A549 treated with DMSO at 1 μM for 4 hours (cell line): ENCODE measurements at places on chromosomes 2 and 18. TPM values are rescaled to one million over a fixed set of nuclear protein-coding genes. Genes with fewer than 3 reads are reported as not detected.

SCYGR4 gene
- not detected in 5 replicates for total RNA-seq

FOXI3 gene
- not detected in 5 replicates for total RNA-seq

PIEZO2 gene
- 0.73 to 1.0 TPM (median 0.74 TPM) in 5 replicates for total RNA-seq

ANKRD29 gene
- 10.0 to 14.9 TPM (median 12.6 TPM) in 5 replicates for total RNA-seq

DNAJC5G gene
- not detected in 5 replicates for total RNA-seq

ARHGEF33 gene
- 0.04 to 0.13 TPM (median 0.08 TPM) in 4 of 5 replicates, not detected in the other for total RNA-seq

RBM43 gene
- total RNA-seq = 2.4 to 5.6 TPM (median 3.9 TPM) in 5 replicates

FAM98A gene
- total RNA-seq = 68.5 to 117 TPM (median 75.8 TPM) in 5 replicates

FAM124B gene
- total RNA-seq = not detected in 5 replicates

UGT1A4 gene
- total RNA-seq = 0.07 TPM in 1 of 5 replicates, not detected in the others

DNAH7 gene
- 0.93 to 1.6 TPM (median 1.2 TPM) in 5 replicates for total RNA-seq

SLC16A14 gene
- 1.0 to 1.9 TPM (median 1.4 TPM) in 5 replicates for total RNA-seq

HMSD gene
- 0.23 to 1.9 TPM (median 0.35 TPM) in 4 of 5 replicates, not detected in the other for total RNA-seq

FRZB gene
- total RNA-seq = 0.07 to 0.09 TPM in 2 of 5 replicates, not detected in the others

PJVK gene
- 0.72 to 1.9 TPM (median 1.6 TPM) in 5 replicates for total RNA-seq

CAPN14 gene
- 0.03 to 0.07 TPM (median 0.05 TPM) in 4 of 5 replicates, not detected in the other for total RNA-seq

CFC1 gene
- not detected in 5 replicates for total RNA-seq

FOXD4L1 gene
- total RNA-seq = 0.31 to 0.87 TPM (median 0.33 TPM) in 5 replicates

CD207 gene
- not detected in 5 replicates for total RNA-seq

REEP1 gene
- total RNA-seq = 0.53 to 1.1 TPM (median 0.83 TPM) in 5 replicates

MEP1B gene
- total RNA-seq = 0.03 to 0.15 TPM (median 0.07 TPM) in 5 replicates

ERMN gene
- total RNA-seq = not detected in 5 replicates

MAPK4 gene
- total RNA-seq = 0.02 to 0.17 TPM (median 0.07 TPM) in 5 replicates

PSMA8 gene
- total RNA-seq = not detected in 5 replicates

CTLA4 gene
- not detected in 5 replicates for total RNA-seq

SCN3A gene
- 0.01 to 0.07 TPM in 2 of 5 replicates, not detected in the others for total RNA-seq

CLIP4 gene
- 22.4 to 33.0 TPM (median 30.0 TPM) in 5 replicates for total RNA-seq

TTN gene
- total RNA-seq = under 0.01 to 0.02 TPM (median 0.01 TPM) in 5 replicates

MAIP1 gene
- total RNA-seq = 34.5 to 40.0 TPM (median 37.3 TPM) in 5 replicates

ABCG8 gene
- total RNA-seq = not detected in 5 replicates

ANKRD30B gene
- not detected in 5 replicates for total RNA-seq

DOCK10 gene
- 41.5 to 49.8 TPM (median 46.6 TPM) in 5 replicates for total RNA-seq

TWIST2 gene
- total RNA-seq = 10.1 to 20.6 TPM (median 18.8 TPM) in 5 replicates

INHA gene
- total RNA-seq = 0.38 to 0.57 TPM (median 0.52 TPM) in 5 replicates

UGT1A5 gene
- total RNA-seq = 0.04 TPM in 1 of 5 replicates, not detected in the others

OTOS gene
- total RNA-seq = 0.21 TPM in 1 of 5 replicates, not detected in the others

MALL gene
- total RNA-seq = 149 to 172 TPM (median 158 TPM) in 5 replicates

CCDC142 gene
- total RNA-seq = 10.8 to 16.3 TPM (median 14.3 TPM) in 5 replicates

AGFG1 gene
- total RNA-seq = 105 to 141 TPM (median 128 TPM) in 5 replicates

HOXD13 gene
- total RNA-seq = 0.22 to 0.32 TPM (median 0.24 TPM) in 5 replicates

EIF2AK3 gene
- 14.2 to 17.6 TPM (median 15.4 TPM) in 5 replicates for total RNA-seq

NRP2 gene
- 106 to 191 TPM (median 159 TPM) in 5 replicates for total RNA-seq

NDC80 gene
- total RNA-seq = 12.7 to 16.5 TPM (median 15.1 TPM) in 5 replicates
